ENCODE measurements at places on chromosomes 1 and 21.

- DNase-seq, result no peak
Measured at GRCh38 chr1:87506147-87506546, 177.5 kb downstream of the LMO4 start.

DNA sequence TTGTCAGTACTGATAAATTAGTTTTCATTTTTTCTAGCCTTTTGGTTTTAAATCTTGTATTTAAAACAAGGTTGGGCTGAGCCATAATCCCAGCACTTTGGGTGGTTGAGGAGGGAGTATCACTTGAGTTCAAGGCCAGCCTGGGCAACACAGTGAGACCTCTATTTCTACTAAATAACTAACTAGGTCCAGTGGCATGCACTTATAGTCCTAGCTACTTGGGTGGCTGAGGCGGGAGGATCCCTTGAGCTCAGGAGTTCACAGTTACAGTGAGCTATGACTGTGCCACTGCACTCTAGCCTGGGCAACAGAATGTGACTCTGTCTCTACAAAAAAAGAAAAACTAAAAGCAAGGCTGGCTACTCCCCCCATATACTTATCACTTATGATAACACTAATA, 21.5 kb upstream of the TTC39A start:
- no peak for DNase-seq

DNA sequence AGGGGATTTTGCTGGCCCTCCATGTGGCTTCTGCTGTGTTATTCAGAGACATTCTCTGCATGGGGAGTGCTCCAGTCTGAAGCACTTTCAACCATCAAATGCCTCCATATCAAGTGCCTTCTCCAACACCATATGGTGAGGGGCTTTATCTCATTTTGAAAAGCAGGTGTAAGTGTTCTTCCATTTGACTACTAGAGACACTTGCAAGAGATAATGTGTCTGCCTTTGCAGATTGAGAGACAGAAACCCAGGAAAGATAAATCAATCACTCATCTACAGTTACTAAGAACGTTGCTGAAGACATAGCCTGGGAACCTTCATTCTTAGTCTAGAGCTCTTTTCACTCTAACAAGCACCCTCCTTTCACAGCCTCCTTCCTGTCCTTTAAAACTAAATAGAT, 29.5 kb upstream of the REG4 start:
- DNase-seq, result no peak

GRCh38 chr1:113898241-113898814, 6.3 kb downstream of the AP4B1 start:
- DNase-seq, result no peak

- no peak for DNase-seq
Measured at GRCh38 chr1:49298304-49298703, 521.6 kb upstream of the BEND5 start.

GRCh38 chr1:6578624-6579373, 995 bp upstream of the ZBTB48 start:
- no peak for DNase-seq

DNA sequence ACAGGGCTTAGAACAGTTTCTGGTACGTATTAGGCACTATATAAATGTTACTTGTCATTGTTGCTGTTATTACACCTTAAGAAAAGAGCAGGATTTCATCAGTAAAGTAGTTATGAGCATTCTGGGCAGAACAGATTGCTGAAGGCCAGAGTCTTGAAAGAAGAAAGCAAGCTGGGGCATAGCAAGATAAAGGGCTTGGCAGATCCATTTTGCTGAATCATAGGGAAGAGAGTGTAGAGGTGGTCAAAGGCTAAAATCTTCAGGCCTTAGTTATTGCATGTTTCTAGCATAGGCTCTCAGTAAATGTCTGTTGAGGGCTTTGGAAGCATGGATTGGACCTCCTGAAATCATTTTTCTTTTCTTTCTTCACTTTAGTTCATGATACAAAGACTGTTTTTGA, 67.5 kb downstream of the PLA2G4A start:
- no peak for DNase-seq

DNA sequence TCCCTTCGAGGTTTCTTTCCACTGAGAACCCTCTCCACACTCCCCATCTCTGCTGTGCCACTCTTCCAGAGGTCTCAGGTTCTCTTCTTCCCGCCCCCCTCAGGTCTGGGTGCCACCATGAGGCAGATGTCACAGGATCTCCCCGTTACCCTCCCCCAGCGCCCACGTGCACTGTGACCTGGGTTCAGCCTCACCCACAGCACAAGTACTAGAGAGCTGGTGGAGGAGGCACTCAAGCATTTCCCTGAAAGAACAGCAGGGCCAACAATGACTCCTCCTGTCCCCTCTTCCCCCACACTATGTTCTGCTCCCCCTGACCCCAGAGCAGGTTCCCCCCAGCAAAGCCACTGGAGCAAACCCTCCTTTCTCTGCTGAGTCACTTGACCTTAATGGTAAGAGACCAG, 14.3 kb downstream of the PLEKHA6 start:
- DNase-seq, result no peak

GRCh38 chr1:185537596-185537995, 196.6 kb upstream of the HMCN1 start:
- no peak for DNase-seq

GRCh38 chr1:199174336-199174735, 535.5 kb downstream of the PTPRC start:
- DNase-seq, result no peak

All from activated CD4-positive, alpha-beta T cell treated with anti-CD3 and anti-CD28 coated beads, Interleukin-2, amount 50 U/mL, for 24 hours (primary cell).